Trophoblast cell (in vitro differentiated cells and primary cell): ENCODE measurements at places on chromosomes 3 and 15.

DNA sequence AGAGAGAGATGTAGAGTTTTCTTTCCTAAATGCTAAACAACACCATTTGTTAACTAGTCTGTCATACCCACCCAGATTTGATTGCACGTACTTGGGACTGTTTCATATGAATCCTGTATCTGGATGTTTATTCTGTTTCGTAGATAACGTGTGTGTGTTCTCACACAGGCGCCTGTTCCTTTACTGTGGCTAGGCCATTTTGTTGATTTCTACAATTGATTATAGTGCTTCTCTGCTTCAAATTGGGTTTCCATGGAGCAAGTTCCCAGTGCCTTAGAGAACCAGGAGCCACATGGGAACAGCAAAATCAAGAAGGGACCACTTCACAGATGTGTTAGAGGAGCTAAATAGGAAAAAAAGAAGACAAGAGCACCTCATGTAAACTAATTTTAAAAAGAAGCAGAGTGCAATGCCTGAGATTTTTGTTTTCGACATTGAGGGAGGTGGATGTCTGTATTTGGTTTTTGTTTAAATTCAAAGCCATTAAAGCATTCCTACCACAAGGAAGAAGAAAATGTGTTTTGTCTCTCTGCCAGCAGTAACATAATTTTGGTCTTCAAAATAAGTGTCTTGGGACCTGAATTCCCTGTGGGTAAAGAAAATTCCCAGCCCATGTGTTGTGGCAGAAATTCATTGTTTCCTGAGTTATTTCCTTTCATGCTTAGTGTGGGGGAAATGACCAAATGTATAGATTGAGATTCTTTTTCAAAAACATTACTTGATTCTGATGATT, 424.0 kb upstream of the C2CD4B start:
- no peak for DNase-seq

DNA sequence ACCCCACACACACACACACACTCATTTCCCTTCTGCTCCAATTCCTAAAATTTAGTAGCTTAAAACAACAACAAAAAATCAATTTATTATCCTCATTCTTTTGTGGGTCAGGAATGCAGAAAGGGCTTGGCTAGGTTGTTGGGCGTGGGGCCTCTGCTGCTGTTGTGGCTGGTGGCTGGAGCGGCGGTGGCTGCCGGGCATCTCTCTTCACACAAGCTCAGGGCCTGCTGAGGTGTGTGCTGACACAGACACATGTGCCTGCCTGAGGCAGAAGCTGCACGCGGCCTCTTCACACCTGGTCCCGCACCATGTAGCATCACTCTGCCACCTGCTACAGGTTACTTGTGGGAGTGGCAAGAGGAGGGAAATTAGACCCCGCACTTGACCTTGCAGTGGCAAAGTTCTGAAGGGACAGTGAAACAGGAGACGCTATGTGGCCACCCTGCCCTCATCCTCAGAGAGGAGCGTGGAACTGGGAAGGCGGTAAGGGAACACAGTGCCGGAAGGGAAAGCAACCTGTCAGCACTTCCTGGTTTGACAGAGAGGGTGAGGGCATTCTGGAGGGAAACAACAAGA, 64.0 kb upstream of the PRR20G start:
- no peak for DNase-seq

DNA sequence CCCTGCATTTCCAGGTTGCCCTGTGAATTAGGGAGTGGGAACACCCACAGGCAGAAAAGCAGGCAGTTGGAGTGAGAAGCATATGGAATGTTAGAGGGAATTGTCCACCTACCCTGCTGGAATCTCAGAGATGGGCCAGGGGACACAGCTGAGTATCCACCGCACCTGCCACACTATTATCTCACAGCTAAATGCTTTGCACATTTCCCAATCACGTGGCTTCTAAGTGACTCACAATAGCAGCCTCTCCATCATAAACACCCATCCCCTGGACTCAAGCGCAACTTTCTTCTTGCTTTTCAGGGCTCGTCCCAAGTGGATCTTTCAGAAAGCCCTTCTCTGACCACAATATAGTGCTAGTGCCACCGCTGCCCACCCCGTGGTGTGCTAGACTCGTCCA, 389.0 kb upstream of the LMCD1 start:
- peak; percentile 10 for DNase-seq

- no peak for DNase-seq
Observed at GRCh38 chr3:58011580-58011979, 3.4 kb downstream of the FLNB start.

DNA sequence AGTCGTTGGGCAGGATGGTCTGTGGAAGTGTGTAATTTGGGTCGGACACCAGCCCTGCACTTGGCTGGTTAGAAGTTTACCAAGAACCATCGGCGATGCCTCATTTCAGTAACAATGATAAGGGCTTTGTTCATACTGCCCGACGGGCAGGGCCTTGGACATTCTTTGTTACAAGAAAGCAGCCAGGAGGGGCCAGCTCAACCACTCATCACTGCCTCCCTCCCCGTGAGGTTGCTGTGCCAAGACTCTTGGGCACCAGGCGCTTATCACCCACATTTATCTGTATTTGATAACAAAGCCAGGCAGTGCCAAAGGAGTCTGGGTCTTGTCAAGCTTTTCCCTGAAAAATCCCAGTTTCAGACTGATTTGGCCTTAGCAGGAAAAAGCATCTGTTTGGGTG, 235.0 kb downstream of the ADAMTS17 start:
- DNase-seq, result no peak

DNA sequence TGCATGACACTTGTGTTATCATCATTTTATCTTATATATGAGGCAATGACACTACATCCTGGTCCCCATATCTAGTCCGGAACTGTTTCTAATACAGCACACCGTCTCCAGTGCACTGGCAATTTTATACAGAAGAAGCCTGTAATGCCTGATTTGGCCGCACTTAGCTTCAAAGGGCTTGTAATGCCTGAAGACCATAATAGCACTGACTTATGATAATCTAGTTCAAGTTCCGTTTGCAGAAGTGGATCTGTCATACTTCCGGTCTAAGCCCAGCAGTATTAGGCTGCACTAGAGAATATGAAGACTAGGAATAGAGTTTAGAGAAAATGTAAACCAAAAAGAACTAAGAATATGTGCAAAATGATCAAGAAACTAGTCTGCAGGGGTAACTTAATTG, 1.3 kb downstream of the BNIP2 start:
- peak; percentile 36 for DNase-seq

DNA sequence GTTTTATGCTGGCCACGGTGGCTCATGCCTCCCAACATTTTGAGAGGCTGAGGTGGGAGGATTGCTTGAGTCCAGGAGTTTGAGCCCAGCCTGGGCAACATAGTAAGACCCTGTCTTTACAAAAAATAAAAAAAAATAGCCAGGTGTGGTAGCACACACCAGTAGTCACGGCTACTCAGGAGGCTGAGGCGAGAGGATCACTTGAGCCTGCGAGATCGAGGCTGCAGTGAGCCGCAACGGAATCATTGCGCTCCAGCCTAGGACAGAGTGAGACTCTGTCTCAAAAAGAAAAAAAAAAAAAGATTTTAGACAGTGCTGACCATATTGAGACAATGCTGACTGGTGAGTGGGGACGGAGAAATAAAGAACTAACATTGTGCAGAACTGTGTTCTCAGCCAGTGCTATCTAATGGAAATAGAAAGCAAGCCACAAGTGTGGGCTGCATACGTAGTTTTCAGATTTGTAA, 67.2 kb downstream of the ST6GAL1 start:
- DNase-seq, result no peak

DNA sequence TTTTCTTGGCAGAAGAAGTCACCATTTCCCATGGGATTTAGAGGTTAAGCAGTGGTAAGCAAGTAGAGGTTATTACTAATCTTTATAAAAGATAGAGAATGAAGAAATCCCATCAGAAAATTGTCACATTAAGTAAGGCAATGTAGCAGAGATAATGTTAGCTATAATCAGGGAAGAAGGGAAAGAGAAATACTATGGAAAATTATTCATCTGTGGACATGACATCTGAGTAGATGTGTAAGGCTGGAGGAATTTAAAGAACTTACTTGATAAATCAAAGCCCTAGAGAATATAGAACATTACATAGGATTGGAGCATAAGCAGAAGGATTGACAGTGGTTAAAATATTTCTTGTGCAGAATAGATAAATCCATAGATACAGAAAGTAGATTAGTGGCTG, 553.1 kb upstream of the CBLB start:
- peak; percentile 7 for DNase-seq

DNA sequence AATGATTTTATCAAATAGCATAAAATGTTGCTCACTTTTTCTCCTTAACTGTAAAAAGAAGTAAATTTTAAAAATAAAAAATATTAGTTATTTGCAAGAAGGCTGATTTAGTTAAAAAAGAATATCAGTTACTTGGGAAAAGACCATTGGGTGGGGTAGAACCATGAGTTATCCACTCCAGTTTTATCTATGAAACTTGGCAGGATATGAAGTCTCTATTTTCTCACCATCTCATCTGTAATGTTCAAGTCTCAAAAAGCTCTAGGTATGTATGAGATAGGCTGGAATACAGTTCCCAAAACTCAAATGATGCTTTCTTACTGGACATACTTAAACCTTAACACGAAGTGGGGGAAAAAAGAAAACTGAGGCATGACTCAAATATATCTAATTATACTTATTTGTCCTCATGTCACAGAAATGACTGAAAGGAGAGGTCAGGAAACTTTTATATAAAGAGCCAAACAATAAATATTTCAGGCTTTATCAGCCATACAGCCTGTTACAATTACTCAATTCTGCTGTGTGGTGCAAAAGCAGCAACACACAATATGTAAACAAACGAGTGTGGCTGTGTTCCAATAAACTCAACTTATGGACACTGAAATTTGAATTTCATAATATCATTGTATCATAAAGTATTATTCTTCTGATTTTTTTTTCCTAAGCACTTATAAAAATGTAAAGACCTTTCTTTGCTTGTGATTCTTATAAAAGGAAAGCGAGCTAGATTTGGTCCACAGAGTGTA, 131.8 kb downstream of the TBL1XR1 start:
- DNase-seq, result no peak

- DNase-seq, result peak; percentile 70
Observed at GRCh38 chr3:172173316-172174254, 134.2 kb downstream of the FNDC3B start.

GRCh38 chr3:45003406-45003805, 22.7 kb upstream of the CLEC3B start:
- no peak for DNase-seq

GRCh38 chr3:10106919-10107318, 1.1 kb downstream of the FANCD2OS start:
- no peak for DNase-seq

- no peak for DNase-seq
Observed at GRCh38 chr3:177946936-177947335, 589.3 kb upstream of the KCNMB2 start.

GRCh38 chr15:67716171-67716570, 109.1 kb upstream of the SKOR1 start:
- no peak for DNase-seq

DNA sequence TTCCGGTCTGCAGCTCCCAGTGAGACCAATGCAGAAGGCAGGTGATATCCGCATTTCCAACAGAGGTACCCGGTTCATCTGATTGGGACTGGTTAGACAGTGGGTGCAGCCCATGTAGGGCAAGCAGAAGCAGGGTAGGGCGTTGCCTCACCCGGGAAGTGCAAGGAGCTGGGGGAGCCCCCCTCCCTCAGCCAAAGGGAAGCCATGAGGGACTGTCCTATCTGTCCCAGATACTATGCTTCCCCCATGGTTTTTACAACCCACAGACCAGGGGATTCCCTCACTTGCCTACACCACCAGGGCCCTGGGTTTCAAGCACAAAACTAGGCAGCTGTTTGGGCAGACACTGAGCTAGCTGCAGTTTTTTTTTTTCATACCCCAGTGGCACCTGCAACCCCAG, 71.8 kb downstream of the CPNE4 start:
- no peak for DNase-seq
